GM12892 (cell line): ENCODE measurements at places on chromosomes 1 and 21.

DNA sequence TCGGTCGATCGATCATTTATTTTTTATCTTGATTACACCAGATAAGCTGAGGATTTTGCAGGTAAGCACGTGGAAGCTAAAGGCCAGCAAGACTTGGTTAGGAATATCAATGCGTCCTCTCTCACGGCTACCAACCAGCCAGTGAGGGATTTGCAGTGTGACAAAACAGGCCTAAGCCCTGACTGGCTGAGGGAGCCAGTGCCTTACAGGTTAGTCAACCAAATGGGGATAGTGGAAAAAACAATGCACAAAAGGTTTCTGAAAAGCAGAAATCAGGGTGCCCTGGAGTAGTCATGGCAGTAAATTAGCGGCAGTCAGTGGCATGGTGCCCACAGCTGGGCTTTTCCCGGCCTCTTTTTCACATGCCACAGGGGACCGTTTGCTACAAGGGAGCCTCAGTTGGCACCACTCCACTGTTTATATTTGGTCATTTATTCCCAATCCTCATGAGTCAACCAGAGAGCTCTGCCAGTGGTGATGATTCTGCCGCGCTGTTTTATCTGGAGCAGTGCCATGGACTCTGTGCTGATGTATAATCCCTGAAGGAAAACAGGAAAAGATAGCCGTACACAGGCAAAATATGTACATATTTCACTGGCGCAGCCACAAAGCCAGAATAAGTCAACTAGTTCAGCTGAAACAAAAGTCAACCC lies 167.6 kb downstream of the RHOU start:
- no peak for DNase-seq

GRCh38 chr1:117589544-117589943 lies 16.3 kb upstream of the TENT5C start:
- DNase-seq, result no peak

- no peak for DNase-seq
These were observed 12.1 kb downstream of the ERG start for GRCh38 chr21:38486221-38486620.

DNA sequence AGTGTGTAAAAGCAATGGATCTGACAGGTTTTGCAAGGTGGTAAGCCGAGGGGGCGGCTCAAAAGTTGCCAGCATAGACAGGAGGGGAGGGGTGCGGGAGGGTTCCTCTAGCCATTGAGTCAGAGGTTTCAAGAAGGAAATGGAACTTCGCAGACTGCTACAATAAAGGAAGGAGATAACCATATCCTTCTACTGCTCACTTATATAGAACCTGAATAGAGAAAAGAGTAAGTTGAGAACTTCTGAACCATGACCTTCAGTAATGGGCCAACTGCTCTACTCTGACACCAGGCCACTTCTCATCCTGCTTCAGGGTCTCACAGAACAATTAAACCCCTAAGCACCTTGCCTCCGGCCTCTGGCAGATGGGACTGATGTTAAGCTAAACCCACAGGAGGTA lies 26.3 kb upstream of the BCAR3 start:
- peak; percentile 48 for DNase-seq

DNA sequence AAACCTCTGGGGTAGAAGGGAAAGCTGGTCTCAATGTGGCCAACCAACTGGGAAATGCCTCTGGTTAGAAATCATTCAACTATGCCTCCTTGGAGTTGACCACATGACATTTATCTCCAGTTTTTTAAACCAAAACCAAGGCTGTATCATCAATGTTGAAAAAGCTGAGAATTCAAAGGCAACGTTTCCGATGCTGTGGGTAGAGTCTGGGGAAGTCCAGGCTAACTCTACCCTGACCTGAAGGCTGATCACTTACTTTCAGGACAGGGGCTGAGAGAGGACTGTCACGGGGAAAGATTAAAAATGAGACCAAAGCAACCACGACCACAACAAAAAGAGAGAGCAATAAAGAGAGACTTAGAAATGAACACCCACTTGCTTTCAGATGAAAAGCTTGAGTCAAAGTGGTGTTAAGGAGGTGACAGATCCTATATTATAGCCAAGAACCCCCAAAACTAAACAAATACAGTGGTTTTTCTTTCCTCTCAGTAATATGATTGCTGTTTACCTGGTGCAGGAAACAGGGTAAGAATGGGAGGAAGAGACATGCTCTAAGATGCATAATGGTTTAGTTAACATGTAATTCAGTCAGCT lies 90.8 kb upstream of the TNFSF4 start:
- peak; percentile 11 for DNase-seq

DNA sequence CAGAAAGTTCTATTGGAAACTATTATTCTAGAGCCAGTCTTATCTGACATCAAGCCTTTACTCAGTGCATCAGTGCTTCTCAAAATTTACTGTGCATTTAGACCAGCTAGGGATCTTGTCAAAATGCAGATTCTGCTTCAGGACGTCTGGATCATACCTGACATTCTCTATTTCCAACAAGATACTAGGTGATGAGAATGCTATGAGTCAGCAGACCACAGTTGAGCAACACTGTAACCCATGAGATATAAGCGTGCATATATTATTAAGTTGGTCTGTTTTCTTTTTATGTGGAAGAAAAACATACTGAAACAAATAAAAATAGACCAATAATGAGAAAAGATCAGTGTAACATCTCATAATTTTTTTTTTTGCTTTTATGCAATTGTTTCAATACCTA lies 40.4 kb upstream of the KCNH1 start:
- no peak for DNase-seq

- DNase-seq, result no peak
These were observed 1577.9 kb downstream of the PLA2G4A start for GRCh38 chr1:188406636-188407035.

GRCh38 chr1:237042526-237042891 lies 525 bp downstream of the RYR2 start:
- no peak for DNase-seq

GRCh38 chr1:39258146-39258924 lies 53.8 kb downstream of the MACF1 start:
- peak; percentile 30 for DNase-seq

- no peak for DNase-seq
These were observed 4.4 kb downstream of the FOXD3 start for GRCh38 chr1:63326473-63327380.

GRCh38 chr21:17668479-17669140 lies 55.9 kb upstream of the BTG3 start:
- no peak for DNase-seq

DNA sequence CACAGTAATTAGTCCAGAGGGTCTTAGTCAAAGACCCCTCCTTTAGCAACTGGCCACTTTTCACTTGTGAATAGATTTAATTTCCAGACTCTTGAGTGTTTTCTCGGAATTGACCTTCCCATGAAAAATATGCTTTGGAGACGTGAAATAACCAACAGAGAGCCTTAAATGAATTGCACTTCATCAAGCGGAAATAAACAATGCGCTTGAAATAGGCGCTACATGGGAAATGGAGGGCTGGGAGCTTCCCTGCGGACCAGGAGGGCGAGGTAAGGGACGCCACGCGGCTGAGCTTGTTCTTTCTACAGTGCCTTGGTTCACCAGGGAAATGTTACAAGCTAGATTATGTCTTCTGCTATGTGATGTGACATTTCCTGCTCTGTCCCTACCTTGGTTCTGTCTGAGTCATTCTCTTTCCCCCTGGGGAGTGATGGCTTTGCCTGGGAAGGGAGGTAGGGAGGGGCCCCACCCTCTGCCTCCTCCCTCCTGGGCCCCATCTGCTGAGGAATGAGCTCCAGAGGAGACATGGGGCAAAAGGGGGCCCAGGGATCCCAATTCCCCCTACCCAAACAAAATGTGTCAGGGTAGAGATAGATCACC lies 619.3 kb downstream of the PTPRU start:
- no peak for DNase-seq

GRCh38 chr1:203229471-203230135 lies at the start of gene CHIT1:
Gene CHIT1, minus strand, starts transcription at chr1:203229673. Its CDS starts 37 bp downstream, at chr1:203229636.
- no peak for DNase-seq

GRCh38 chr1:1979482-1980165 lies 24.0 kb downstream of the CFAP74 start:
- DNase-seq, result no peak

- DNase-seq, result no peak
These were observed 57.7 kb upstream of the DPT start for GRCh38 chr1:168786476-168787330.

DNA sequence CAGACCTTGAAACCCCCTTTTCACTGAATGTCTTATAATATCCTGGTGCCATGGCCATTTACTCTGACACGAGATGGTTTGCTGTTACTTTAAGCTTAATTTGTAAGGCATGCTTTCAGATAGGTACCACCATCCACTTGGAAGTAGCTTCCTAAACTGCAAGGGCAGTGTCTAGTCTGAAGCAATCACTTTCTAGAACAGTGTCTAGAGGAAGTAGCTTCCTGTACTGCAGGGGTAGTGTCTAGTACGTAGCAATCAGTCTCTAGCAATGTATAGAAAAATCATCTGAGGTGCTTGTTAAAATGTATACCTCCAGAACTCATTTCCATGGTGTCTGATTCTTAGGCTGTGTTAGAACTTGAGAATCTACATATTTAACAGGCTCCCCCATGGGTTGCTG lies 42.5 kb downstream of the ZBTB40 start:
- DNase-seq, result no peak

GRCh38 chr21:31726407-31726806 lies 5.5 kb downstream of the SCAF4 start:
- no peak for DNase-seq

- peak; percentile 37 for DNase-seq
These were observed at the start of gene SLC25A24 for GRCh38 chr1:108199781-108200686. Gene SLC25A24, minus strand, starts transcription at chr1:108200343. Its CDS starts 205 bp downstream, at chr1:108200138.

- DNase-seq, result no peak
These were observed 103.6 kb upstream of the PTGFR start for GRCh38 chr1:78387201-78387600.

DNA sequence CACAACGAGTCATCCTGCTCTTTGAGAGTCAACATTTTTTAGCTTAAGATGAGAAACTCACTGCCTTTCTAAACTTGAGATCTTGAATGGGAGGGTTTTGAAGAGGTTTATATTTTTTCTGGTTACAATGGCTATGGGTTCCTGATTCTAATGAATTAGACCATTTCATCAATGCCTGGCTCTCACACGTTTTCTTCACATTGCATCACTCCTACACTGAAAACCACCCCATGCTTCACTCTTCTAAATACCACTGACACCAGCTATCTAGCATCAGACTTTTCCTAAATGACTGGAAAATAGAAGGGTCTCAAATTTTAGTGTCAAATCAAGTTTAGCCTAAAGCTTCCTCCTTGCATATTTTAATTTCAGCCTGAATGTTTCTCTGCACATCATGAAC lies 606.1 kb upstream of the USP24 start:
- DNase-seq, result no peak

- no peak for DNase-seq
These were observed 43.0 kb downstream of the PLXNA2 start for GRCh38 chr1:208201229-208201628.

DNA sequence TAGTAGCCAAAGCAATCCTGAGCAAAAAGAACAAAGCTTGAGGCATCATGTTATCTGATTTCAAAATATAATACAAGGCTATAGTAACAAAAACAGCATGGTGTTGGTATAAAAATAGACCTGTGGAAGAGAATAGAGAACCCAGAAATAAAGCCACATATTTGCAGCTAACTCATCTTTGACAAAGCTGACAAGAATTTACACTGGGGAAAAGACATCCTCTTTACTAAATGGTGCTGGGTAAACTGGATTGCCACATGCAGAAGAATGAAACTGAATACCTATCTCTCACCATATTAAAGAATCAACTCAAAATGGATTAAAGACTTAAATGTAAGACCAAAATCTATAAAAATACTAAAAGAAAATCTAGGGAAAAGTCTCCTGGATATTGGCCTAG lies 59.5 kb upstream of the CD55 start:
- DNase-seq, result no peak

- DNase-seq, result no peak
These were observed 54.6 kb downstream of the ZBTB40 start for GRCh38 chr1:22506130-22506692.

DNA sequence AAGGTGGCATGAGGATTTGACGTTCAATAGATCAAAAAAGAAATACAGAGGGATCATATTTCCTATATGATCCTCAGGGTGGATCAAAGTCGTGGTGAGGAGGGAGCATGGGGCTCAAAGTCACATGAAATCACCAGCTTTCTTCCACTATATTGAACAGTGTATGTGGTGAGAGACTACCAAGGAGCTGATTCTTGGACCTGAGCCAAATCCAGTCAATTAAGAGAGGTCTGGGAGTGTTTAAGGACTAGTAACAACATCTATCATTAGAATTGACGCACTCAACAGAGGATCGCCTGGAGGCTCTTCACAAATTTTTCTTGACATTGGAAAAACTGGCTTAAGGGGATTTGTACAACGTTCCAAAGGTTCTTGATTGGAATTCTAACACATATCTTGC lies 267.7 kb upstream of the PROX1 start:
- DNase-seq, result no peak

DNA sequence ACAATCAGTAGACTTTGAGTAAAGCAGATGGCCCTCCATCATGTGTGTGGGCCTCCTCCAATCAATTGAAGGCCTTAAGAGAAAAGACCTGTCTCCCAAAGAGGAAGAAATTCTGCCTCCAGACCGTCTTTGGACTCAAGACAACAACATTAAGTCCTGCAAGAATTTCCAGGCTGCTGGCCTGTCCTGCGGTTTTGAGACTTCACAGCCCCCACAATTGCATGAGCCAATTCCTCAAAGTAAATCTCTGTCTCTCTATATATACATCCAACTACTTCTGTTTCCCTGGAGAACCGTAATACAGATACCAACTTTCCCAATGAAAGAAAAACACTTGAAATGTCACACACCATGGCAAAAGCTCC lies 16.4 kb downstream of the REG4 start:
- DNase-seq, result no peak

- DNase-seq, result no peak
These were observed 128.0 kb downstream of the TNNI3K start for GRCh38 chr1:74363220-74363619.

DNA sequence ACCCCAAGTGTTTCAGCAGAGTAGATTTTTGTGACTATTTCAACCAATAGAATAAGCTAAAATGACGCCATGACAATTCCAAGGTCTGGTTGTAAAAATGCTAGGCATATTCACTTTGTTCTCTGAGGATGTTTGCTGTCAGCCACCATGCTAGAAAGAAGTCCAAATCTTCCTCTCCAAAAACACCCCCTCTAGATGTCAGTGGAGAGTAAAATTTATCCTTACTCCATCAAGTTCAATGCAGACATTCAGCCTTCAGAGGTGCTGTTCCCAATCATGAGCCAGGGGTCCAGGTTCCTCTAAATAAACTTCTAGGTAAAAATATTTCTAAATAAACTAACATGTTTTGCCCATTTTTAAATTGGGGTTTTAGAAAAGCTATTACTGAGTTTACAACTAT lies 395.4 kb upstream of the ADAMTS5 start:
- no peak for DNase-seq
